Lung (tissue), 17 donors: ENCODE measurements at places on chromosomes 5 and 9. TPM values are rescaled to one million over a fixed set of nuclear protein-coding genes. Genes with fewer than 3 reads are reported as not detected.

Gene MEIKIN
- not detected for total RNA-seq

Gene SCGB3A1
- total RNA-seq: 119 TPM

Gene LRRC70
- 3.1 TPM for total RNA-seq

GRCh38 chr9:113364951-113365350 is 11.8 kb downstream of the HDHD3 start:
- no peak overlapping the region for H3K4me3 ChIP-seq
- no peaks in the 10 kb centered on the region for H3K36me3 ChIP-seq
- no peak overlapping the region for H3K27ac ChIP-seq
- DNase-seq: no peak
- no peaks in the 10 kb centered on the region for H3K4me1 ChIP-seq
- H3K27me3 ChIP-seq: no peaks in the 10 kb centered on the region

- H3K36me3 ChIP-seq: no peaks in the 10 kb centered on the region
- DNase-seq: no peak
- no peak overlapping the region for H3K4me3 ChIP-seq
- H3K27me3 ChIP-seq: no peaks in the 10 kb centered on the region
- no peak overlapping the region for H3K27ac ChIP-seq
Measured at GRCh38 chr5:24899180-24899579, 254.4 kb upstream of the CDH10 start.

DNA sequence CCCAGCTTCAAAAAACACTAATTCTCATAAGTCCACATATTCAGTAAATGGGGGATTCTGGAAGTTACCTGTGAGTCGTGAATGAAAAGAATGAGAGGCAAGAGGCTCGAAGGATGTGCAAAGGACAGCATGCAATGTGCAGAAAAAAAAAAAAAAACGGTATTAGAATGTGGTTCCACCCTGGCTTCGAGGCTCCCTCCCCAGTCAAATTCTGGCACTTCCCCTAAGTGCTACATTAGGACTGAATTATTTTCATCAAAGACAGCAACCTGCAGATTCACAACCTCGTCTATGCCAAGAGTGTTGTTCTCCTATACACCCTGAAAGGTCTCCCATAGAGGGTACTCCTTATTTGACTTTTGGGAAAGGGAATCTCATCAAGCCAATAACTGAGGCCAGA is 16.5 kb downstream of the CAPSL start:
- peaks cover 3% of the 10 kb centered on the region for H3K27me3 ChIP-seq
- no peak overlapping the region for H3K4me3 ChIP-seq
- peaks cover 4% of the 10 kb centered on the region for H3K4me1 ChIP-seq
- H3K27ac ChIP-seq: no peak overlapping the region
- DNase-seq: no peak

Gene CSF1R
- 52.3 TPM for total RNA-seq

Gene CDH9
- not detected for total RNA-seq

- no peaks in the 10 kb centered on the region for H3K36me3 ChIP-seq
- DNase-seq: no peak
- no peak overlapping the region for H3K27ac ChIP-seq
- H3K27me3 ChIP-seq: no peaks in the 10 kb centered on the region
- no peak overlapping the region for H3K4me3 ChIP-seq
Measured at GRCh38 chr9:87771316-87772006, 45.5 kb downstream of the CTSL start.

Gene IL7R
- 47.6 TPM for total RNA-seq

GRCh38 chr9:23774266-23774665 is 51.8 kb downstream of the ELAVL2 start:
- H3K27me3 ChIP-seq: no peaks in the 10 kb centered on the region
- peaks cover 4% of the 10 kb centered on the region for H3K4me1 ChIP-seq
- H3K36me3 ChIP-seq: no peaks in the 10 kb centered on the region
- H3K4me3 ChIP-seq: no peak overlapping the region
- no peak for DNase-seq

Gene HNRNPK
- 719 TPM for total RNA-seq

Gene ORM2
- 0.77 TPM for total RNA-seq
